ENCODE measurements at places on chromosomes 11 and 22.

DNA sequence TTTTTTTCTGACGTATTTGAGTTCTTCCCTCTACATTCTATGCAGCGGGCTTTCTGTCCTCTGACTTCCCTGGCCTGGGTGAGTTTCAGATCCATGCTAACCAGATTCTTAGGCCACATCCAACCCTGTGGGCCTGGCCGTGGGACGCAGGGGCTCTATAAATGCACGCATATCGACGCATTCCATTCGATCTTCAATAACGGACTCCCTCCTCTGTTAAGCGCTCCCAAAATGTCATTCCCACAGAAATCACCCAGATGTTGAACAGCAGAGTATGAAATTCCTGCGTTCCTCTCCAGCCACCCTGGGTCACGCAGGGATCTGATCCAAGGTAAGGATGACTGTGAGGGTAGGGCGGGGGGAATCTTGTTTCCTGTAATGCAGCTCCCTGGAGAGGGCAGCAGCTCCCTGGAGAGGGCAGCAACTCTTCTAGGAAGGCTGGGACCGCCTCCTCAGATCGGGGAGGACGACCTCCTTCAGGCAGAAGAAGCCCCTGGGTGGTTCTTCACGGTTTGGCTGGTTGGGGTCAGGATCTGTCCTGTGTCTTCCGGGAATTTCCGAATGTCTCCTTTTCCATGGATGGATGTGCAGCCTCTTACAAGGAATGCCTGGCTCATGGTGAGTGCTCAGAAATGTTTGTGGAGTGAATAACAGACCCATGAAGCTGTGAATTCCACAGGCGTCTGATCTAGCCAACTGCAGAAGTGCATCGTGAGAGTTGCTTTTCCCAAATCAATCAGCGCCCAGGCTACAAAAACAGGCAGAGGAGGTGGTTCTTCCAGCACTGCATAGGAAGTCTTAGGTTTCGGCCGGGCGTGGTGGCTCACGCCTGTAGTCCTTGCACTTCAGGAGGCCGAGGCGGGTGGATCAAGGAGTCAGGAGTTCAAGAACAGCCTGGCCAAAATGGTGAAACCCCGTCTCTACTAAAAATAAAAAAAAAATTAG is 12.2 kb downstream of the MRGPRD start:
- no peak for DNase-seq

DNA sequence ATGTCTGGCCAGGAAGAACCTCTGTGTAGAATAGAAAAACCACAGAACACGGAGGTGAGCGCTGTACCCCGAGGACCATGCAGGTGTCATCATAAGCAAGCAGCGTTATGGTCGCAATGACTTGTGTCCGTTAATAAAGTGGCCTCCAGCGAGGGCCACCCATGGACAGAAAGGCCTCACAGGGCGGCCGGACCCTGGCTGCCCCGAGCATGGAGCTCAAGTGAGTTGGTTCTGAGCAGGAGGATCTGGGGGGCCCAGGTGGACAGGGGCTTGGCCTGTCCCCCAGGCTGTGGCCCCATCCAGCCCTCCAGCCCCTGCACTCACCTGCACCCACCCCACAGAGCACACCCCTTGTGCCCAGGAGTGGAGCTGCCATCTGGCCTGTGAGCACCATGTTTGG is 133.8 kb downstream of the BRD1 start:
- DNase-seq: no peak

- no peak for DNase-seq
Measured at GRCh38 chr11:69624293-69624692, 16.7 kb upstream of the CCND1 start.

- DNase-seq: no peak
Measured at GRCh38 chr11:35969089-35970042, 25.5 kb downstream of the LDLRAD3 start.

DNA sequence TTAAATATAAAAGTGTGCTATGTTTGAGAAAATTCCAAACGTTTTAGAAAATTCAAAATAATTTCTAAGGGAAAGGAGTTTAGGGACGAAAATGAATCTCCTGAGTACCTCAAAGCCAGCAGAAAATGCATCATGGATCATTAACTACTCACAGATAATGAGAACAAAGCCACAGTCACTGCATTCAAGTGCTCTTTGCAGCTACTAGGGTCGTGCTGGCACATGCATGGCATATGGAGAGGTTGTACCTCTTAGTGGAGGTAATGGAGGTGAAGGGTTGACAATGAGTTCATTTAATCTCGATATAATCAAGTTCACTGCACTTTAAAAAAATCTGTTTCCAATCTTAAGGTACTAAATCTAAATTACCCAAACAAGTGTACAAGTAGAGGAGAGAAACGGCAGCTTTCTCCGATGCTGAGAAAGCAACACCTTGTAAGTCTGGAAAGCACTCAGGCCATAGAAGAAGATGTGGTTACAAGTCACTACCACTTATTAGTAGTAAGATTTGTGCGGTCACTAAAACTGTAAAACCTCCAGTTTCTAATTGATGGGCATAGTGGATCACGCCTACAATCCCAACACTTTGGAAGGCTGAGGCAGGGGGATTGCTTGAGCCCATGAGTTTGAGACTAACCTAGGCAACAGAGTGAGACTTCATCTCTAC is 261.1 kb upstream of the ANO3 start:
- DNase-seq: no peak

- DNase-seq: no peak
Measured at GRCh38 chr11:57275582-57275981, 38.5 kb upstream of the APLNR start.

GRCh38 chr11:77842441-77843121 is 21.6 kb downstream of the AAMDC start:
- DNase-seq: peak; percentile 14

- peak; percentile 43 for DNase-seq
Measured at GRCh38 chr11:108019870-108020540, 11.3 kb downstream of the CUL5 start.
